ENCODE measurements at places on chromosomes 11 and 22.

GRCh38 chr11:132024587-132025295 is 654.3 kb downstream of the NTM start:
- DNase-seq: no peak

DNA sequence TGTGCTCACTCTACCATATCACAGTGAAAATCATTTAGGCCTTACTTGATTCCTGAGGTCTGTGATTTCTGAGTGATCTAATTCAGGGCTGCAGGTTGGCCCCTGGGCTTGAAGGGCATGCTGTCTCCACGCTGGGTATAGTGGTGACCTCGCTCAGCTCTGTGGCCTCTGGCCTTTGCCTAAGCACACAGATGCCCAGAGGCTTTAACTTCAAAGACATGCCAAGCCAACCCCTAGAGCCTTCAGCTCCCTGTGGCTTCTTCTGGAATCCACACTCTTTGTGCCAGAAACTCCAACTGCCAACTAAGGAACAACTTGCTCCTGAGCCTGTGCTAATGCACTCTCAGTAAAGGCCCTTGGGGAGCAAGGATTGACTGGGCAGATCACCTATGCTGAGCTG is 232.6 kb upstream of the MPPED2 start:
- no peak for DNase-seq

- DNase-seq: no peak
Observed at GRCh38 chr11:128592454-128592853, 5.1 kb upstream of the ETS1 start.

GRCh38 chr22:27985323-27986275 is 66.5 kb upstream of the PITPNB start:
- DNase-seq: no peak
